Stimulated activated naive CD8-positive, alpha-beta T cell treated with anti-CD3 and anti-CD28 coated beads, Interleukin-15, Interleukin-2, amounts not matched to agents 100 U/mL and 50 U/mL, for 24 hours (primary cell): ENCODE measurements at places on chromosomes 13 and 19.

GRCh38 chr13:59398127-59398526, 765.6 kb downstream of the DIAPH3 start:
- DNase-seq: no peak

DNA sequence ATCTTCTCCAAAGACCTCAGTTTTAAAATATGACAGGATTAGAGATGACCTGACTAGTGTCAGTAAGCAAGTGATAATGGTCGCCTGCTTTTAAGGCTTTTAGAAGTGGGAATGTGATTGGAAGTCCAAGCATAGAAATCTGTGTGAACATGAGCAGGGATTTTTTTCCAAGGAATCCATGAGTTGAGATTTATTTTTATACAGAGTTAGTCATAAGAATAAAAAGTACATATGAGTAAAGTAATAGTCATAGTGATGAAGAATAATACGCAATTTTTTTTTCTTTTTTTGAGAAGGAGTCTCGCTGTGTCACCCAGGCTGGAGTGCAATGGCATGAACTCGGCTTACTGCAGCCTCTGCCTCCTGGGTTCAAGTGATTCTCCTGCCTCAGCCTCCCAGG, 1.6 kb downstream of the ZNF546 start:
- no peak for DNase-seq

DNA sequence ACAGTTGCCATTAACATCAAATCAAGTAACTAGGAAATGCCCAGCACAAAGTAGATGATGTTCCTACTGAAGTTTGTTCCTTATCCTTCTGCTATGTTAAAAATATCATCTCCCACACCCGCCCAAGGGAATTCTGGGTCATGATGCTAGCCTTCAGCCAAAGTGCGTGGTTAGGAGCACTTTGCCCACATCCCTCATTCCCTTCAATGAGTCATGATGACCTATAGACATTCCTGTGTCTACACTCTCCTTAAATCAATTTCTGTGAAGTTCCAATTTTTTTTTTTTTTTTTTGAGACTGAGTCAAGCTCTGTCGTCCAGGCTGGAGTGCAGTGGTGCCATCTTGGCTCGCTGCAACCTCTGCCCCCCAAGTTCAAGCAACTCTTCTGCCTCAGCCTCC, 17.0 kb downstream of the RXFP2 start:
- no peak for DNase-seq

GRCh38 chr13:106906426-106906996, 338.6 kb upstream of the ARGLU1 start:
- no peak for DNase-seq

DNA sequence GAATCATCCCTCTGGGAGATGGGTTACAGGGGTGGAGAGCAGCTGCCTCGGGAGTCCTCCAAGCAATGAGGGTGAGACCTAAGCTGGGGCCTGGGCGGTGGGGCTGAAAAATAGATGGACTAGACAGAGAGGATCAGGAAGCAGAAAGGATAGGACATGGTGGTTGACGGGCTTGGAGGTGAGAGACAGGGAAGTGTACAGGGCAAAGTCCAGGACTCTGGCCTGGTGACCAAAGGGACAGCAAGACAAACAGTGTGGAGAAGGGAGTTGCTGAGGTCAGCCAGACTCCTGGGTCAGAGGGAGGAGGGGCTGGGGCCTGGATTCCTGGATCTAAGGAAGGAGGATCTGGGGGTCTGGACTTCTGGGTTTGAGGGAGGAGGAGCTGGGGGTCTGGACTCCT, 5.5 kb downstream of the PHLDB3 start:
- DNase-seq: no peak

GRCh38 chr13:111247552-111247951, 72.9 kb upstream of the TEX29 start:
- DNase-seq: no peak

GRCh38 chr13:98782654-98783053, 30.2 kb upstream of the SLC15A1 start:
- no peak for DNase-seq

- no peak for DNase-seq
Measured at GRCh38 chr13:38366954-38367645, 17.4 kb downstream of the UFM1 start.

DNA sequence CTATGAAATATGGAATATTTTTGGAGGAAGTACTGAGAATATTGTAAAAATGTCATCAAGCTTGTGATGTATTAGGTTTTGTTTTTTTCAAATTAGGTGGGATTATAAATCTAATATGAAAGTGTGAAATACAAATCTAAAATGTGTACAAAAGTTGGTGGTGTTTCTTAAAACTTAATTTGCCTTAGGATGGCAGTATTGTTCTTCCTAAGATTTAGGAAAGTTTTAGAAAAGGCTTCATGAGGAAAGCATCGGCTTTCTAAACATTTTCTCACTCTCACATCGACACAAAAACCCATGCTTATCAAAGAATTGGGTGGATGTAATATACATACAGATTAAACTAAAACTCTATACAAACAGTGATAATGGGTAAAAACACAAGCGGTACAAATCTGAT, 972.0 kb upstream of the PCDH20 start:
- no peak for DNase-seq

DNA sequence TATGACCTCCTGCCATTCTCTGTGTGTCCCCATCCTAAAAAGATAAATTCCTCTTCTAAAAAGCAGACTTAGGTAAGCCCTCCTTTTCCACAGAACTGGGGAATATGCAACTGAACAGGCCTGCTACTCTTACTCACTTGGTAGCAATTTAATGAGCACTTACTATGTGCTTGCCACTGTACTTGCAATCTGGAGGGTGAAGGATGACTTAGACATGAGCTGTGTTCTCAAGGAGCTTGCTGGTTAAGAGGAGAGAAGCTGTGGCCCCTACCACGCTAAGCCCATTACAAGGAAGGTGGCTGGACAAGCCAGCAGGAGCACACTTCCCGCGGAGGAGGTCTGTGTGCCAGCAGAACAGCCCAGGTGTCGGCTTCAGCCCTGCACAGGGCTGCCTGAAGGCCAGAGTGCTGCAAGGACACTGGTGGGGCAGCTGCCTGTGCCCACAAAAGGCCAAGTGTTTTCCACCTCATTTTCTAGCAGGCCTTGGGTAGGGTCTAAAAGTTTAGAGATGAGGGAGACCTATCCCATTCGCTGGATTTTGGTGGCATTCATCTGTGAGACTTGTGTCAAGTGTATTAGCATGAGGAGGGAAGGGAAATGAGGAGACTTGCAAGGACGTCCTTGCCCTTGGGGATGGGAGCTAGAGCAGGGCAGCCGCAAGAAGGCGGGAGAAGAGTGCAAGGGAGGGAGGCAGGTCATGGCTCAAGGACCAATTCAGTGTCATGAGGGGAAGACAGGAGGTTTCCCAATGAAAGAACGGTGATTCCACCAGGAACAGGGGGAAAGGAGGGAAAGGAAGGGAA, 52.0 kb downstream of the COL4A1 start:
- no peak for DNase-seq

GRCh38 chr19:45999653-46000121, 4.4 kb downstream of the CCDC61 start:
- DNase-seq: peak; percentile 36

GRCh38 chr13:27794921-27795717, 2.8 kb downstream of the GSX1 start:
- no peak for DNase-seq

DNA sequence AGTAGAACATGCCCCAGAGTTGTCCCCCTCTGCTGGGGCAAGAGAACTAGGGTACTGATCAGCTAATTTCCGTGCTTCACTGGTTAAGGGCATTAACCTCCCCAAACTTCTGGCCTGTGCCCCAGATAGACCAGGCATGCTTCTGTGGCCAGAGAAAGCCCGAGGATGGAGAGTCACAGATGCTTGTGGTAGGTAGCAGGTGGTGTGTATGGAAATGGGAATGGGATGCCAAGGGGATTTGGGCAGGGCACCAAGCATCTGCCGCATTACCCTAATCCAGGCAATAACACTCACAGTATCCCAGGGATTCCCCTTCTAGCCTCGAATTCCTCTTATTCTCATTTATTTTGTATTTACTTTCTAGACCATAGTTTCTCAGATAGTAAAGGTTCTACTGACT, 124.8 kb upstream of the KLF12 start:
- DNase-seq: no peak

GRCh38 chr13:50309882-50310594, 294.8 kb downstream of the KCNRG start:
- DNase-seq: no peak

- no peak for DNase-seq
Measured at GRCh38 chr13:35818633-35819067, 312.5 kb downstream of the DCLK1 start.

DNA sequence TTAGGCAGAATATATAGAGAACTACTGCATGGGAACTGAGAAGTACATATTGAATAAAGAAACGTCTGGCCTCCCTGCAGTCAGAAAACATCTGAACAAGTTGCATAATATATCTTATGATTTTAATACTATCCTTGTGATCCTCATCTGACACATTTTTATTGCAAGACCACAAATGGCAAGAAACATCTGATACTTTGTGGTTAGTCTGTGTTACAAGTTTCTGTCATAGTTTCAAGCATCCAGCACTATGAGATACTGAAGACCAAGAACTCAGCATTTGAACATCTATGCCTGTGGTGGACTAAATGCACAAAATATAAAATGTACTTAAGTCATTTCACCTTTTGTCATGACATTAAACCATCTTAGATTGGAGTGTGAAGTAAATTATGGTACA, 1175.8 kb upstream of the MIR17HG start:
- no peak for DNase-seq

- no peak for DNase-seq
Measured at GRCh38 chr13:82729401-82729800, 1152.9 kb downstream of the SLITRK1 start.

- peak; percentile 63 for DNase-seq
Measured at GRCh38 chr19:43784981-43785808, 4.4 kb upstream of the KCNN4 start.

DNA sequence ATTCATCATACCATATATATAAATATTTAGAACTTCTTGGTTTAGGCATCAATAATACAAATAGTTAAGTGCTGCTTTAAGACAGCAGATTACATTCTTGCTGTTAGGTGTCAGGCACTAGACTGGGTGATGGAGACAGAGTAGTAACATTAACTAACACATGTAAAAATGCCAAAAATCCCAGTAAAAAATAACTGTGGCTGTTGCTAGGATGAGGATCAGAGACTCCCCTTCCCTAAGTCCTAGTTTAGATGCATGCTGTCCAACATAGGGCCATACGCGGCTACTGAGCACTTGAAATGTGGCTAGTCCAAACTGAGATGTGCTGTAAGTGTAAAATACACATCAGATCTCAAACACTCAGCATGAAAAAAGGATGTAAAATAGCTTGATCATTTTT, 94.7 kb downstream of the CDADC1 start:
- no peak for DNase-seq

DNA sequence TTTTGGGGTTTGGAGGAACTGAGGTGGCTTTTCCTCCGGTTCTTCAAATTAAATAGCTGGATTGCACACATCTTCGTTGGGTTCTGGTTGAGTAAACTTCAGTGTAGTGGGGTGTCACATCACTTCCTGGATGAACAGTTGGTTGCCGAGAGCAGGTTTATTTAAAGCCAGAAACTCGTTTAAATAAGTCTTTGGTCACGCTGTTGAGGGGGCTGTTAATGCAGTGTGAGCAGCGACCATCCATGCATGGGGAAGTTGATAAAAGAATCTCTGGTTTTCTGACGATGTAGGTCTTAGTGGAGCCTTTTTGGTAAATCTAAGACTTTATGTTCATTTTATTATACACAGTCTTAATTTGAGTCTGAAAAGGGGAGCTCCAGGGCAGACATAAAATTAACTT, 351.2 kb upstream of the ARGLU1 start:
- no peak for DNase-seq

GRCh38 chr13:111909971-111910671, 156.8 kb upstream of the SOX1 start:
- no peak for DNase-seq

DNA sequence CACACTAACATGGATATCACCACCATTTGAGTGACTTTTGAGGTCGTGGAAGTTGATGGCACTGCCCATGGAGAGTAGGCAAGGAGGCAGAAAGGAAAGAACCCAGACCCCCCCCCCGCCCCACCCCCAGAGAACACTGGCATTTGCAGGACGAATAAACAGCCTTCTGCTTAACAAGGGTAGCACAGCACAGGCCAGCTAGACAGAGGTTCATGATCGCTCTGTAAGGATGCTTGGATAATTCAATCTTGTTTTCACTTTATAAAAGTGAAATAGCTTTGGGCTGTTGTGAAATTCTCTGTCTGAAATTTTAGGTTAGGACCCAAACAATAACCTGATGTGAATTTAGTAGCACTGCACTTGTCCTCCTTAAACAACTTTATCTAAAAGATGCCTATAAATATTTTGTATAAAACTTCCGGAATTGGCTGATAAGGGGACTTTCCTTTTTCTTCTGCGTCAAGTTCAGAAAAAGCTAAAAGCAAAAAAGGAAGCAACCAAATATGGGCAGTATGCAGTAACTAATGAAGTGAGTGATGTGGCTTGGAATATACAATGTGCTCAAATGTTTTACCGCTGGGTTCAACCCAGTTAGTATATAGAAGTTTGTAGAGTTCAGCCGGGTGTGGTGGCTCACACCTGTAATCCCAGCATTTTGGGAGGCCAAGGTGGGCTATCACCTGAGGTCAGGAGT, 163.7 kb downstream of the SHISA2 start:
- no peak for DNase-seq

DNA sequence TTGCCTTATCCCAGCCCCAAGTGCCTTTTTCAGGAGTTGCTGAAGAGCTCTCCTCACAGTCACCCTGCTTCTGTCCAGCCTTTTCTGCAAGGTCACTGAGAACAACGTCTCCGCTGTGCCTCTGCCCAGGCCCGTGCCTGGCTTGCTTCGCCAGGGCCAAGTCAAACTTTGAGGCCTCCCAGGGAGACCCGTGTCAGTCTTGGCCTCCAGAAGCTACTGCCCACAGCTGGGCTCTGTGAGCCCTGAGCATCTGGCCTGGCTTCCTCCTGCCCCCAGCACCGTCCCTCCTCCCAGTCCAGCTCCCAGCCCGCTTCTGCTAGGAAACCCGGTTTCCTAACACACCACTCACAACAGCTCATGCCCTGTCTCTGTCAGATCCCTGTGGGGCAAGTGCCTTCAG, 165.9 kb downstream of the TEX29 start:
- no peak for DNase-seq

GRCh38 chr13:69474011-69474685, 633.5 kb upstream of the ATXN8OS start:
- no peak for DNase-seq

DNA sequence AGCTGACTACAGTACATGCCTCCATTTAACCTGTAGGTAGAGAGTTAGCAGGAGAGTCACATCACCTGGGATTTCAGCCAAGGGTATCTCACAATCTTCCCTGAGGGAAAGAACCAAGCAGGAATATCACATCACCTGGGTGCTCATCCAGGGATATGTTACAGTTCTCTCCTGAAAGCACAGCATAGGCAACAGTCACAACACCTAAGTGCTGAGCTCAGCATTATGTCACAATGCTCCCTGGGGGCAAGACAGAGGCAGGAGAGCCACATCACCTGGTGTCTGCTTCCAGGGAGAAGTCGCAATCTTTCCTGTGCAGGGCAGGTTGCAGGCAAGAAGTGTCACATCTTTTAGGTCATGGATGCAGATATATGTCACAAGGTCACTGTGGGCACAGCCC, 9.4 kb upstream of the ZNF91 start:
- no peak for DNase-seq
